ENCODE measurements at places on chromosomes 3 and 15.

DNA sequence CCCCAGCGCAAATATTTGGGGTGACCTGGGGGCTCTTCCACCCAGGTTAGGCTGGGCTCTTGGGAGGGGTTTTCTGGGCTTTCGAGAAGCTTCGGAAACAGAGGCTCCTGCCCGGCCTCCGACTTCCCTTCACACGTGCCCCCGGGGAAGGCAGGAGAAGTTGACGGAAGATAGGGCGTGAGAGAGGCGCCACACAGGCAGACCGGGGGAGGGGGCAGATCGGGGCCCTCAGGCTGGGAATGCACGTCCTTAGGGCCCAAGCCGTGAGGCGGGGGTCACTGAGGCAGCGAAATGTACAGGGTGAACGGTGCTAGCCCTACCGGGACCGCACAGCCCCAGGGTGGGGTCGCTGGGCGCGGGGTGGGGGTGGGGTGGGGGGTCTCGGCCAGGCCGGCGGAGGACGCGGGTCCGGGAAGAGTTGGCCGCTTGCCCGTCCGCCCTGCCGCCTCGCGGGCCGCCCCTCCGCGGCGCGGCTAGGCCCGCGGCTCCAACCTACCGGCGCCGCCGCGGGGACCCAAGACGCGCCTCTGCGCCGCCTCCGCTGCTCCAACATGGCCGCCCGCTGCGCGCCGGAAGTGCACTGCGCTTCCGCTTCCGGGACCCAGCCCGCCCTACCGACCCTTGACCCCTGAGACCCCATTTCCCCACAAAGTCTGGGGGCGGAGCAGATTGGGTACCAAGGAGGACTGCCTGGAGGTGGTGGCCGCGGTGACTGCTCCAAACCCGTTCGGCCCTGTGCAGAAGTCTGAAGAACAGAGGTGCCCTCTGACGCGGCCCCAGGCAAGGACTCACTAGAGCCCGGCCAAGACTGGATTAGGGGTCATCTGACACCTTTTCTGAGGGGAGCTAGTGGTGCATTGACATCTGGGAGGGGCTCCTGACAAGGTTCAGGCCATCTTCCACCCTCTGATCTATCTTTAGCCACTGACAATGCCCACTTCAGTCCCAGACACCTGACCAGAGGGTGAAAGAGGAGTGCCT is at the start of gene CCDC71:
CCDC71 (minus strand) TSS at position 561 of the 981 bp plus-strand sequence. CDS start 2,123 bp downstream, outside the sequence.
- no peak for DNase-seq

GRCh38 chr3:36480911-36481648 is 100.8 kb downstream of the STAC start:
- no peak for DNase-seq

DNA sequence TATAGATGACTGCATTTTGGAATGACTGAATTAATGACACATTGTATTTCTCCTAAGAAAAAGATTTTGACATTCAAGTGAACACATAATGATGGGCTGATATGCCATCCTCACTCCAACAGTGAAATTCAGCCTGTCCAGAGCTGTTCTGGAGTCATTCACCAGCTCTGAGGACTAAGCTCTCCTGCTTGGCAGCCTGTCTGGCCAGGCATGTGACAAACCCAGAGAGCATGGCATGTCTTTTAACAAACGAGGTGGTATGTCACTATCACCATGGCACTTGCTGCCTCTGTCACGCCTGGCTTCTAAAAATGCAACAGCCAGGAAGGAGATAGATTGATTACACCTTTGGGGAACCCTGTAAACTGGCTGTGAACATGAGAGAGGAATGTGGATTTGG is 1.4 kb downstream of the ACTC1 start:
- no peak for DNase-seq

- DNase-seq = peak; percentile 86
These were observed 2.2 kb downstream of the MAPK6 start for GRCh38 chr15:52021128-52021671.

DNA sequence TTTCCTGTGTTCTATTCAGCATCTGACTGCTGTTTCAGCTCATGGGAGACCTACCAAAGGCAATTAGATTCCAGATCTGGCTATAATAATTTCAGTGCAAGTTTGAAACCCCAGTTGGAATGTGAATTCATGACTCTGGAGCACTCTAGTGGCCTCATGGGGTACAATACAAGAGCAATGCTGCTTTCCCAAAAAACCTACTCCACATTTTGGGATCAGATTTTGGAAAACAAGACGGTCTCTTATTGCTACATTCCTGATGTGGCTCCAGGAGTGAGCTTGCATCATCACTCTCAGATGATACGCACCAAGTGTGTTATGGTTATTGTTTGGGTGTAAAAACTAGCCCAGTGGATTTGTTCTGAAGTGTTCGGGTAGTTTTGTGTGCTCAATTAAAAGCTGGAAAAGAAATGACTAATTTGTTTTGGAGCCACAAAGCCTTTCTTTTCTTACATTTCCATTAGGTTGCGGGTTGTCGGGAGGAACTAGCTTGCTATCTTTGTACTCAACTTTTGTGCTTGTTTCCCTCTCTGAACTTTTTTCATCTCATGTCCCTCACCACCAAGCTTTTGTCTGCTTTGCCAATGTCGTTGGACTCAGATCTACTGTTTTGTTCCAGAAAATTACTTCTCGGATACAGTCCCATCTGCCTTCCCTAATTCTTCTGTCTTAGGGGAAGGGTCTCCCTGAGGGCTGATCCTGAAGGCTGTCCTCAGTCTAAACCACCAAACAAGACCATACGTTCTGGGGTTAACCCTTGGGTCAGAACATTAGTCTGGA is 272.1 kb downstream of the BBX start:
- no peak for DNase-seq

All from SK-N-MC (cell line).